ENCODE measurements at places on chromosomes 3 and 15.

DNA sequence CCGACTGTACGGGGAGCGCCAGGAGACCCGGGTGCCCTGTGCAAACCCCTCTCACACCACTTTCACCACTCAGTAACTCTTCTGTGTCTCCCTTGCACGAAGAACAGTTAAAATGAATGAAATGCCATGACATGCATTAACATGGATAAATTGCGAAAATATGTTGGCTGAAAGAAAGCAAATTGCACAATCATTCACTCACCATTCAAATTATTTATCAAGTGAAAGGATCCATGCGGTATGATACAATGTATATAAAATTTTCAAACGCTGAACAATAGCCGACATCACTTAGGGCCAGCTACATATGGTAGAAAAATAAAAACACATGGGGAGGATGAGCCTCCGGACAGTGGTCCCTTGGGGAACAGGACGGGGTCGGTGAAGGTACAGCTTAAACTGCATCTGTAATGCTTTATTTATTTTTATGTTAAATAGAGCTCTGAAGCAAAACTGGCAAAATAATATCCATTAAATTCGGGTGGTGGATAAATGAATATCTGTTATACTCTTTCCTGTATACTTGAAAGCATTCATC is 45.9 kb downstream of the SLC12A8 start:
- DNase-seq: no peak

- DNase-seq: no peak
Measured at GRCh38 chr3:47014036-47014435, 34.6 kb downstream of the NBEAL2 start.

GRCh38 chr3:39209329-39209970 is 17.1 kb upstream of the XIRP1 start:
- no peak for DNase-seq

DNA sequence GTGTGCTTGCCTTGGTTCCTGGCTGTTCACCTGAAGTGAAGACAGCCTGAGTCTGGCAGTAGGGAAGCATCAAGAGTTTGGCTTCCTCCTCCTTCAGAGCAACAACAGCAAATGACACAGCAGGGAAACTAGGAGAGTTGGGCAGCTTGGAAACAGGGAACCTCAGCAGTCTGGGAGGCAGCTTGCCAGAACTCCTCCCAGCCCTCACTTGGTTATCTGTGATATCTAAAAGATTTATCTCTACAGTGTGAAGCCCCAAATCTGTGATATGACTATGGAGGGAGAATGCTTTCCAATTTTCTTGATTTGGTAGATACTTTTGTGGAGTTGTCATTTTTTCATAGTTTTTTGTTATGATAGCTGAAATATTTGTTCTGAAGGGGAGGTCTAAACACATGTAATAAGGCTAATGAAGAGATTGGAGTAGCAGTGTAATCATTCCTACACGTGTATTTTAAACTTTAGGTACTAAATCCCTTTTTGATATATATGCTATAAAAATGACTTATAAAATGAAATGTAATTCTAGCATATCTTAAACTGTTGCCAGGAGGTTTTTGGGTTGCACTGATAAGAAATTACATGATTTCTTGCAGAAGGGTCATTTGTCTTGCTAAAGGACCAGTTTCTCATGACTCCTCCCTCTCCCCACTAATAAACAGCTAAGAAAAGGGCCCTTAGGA is 20.8 kb downstream of the UBE2E1 start:
- DNase-seq: no peak

- no peak for DNase-seq
Measured at GRCh38 chr15:41819455-41820050, 8.3 kb upstream of the JMJD7 start.

DNA sequence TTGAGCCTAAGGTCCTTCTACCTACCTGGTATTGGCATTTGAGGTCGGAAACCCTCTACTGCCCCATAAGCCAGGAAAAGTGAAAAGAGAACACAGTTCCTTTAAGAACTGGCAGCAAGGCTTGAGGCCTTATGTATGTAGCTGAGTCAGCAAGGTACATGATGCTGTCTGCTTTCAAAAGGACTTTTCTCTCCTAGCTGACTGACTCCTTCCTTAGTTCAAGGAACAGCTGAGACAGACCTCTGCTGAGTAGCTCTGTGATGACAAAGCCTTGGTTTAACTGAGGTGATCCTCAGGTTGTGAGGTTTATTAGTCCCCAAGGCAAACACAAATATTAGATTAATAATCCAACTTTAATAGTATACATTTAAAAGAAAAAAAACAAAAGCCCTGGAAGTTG is 45.8 kb downstream of the ADPGK start:
- DNase-seq: no peak

DNA sequence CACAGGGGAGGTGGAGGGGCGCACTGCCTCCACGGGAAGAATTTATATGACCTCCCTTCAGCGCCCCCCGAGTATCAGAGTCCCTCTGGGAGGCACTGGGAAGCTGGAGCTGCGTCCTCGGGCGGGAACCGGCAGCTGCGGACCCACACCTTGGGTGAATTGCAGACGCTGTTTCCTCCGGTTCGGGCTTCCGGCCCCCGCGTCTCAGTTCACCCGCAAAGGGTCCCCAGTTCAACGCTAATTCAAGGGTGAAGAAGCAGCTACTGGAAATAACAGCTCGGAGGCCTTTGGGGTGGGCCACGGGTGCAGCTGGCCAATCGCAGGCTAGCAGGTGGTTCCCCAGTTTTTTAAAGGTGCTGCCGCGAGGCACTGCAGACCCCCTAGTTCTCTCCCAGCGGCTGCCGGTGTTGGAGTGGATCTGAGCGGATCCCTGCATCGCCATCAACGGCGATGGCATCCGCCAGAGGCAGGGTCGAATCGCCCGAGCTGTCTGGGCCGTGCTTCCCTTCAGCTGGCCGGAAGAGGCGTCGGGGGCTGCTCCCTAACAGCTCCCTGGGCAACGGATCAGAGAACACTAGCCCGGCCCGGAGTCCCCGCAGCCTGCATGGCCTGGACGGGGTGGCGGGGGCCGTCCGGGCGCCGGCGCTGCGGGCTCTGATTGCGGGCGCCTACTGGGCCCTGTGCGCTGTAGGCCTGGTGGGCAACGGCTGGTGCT is 19.4 kb upstream of the ADAMTS7 start:
- DNase-seq: no peak

- no peak for DNase-seq
Measured at GRCh38 chr3:177473903-177474302, 276.6 kb upstream of the TBL1XR1 start.

GRCh38 chr15:78906316-78906620 is 33.6 kb downstream of the MORF4L1 start:
- no peak for DNase-seq

- DNase-seq: no peak
Measured at GRCh38 chr3:30435861-30436331, 170.5 kb upstream of the TGFBR2 start.

- DNase-seq: no peak
Measured at GRCh38 chr3:53773611-53774368, 72.4 kb downstream of the CHDH start.

GRCh38 chr3:109545746-109546145 is 208.4 kb upstream of the DPPA4 start:
- DNase-seq: no peak

Measured in ecto neural progenitor cell (in vitro differentiated cells).